ENCODE measurements at places on chromosomes 6 and 20. TPM values are rescaled to one million over a fixed set of nuclear protein-coding genes. Genes with fewer than 3 reads are reported as not detected.

- no peak for DNase-seq
Observed at GRCh38 chr6:135222623-135223022, 41.5 kb downstream of the MYB start.

GRCh38 chr6:134016558-134016814 is 35.9 kb downstream of the SLC2A12 start:
- no peak for DNase-seq

Gene TNXB
- 0.20 TPM for total RNA-seq

Gene HUS1B
- total RNA-seq, result 0.98 TPM

Gene GRIK2
- total RNA-seq, result 0.88 TPM
